Stimulated activated CD4-positive, alpha-beta T cell treated with anti-CD3 and anti-CD28 coated beads, Interleukin-15, amount 100 ng/mL, for 1 hour (primary cell): ENCODE measurements at places on chromosomes 4 and X.

GRCh38 chrX:101685923-101686322 is 26.3 kb upstream of the ARMCX2 start:
- DNase-seq, result no peak

DNA sequence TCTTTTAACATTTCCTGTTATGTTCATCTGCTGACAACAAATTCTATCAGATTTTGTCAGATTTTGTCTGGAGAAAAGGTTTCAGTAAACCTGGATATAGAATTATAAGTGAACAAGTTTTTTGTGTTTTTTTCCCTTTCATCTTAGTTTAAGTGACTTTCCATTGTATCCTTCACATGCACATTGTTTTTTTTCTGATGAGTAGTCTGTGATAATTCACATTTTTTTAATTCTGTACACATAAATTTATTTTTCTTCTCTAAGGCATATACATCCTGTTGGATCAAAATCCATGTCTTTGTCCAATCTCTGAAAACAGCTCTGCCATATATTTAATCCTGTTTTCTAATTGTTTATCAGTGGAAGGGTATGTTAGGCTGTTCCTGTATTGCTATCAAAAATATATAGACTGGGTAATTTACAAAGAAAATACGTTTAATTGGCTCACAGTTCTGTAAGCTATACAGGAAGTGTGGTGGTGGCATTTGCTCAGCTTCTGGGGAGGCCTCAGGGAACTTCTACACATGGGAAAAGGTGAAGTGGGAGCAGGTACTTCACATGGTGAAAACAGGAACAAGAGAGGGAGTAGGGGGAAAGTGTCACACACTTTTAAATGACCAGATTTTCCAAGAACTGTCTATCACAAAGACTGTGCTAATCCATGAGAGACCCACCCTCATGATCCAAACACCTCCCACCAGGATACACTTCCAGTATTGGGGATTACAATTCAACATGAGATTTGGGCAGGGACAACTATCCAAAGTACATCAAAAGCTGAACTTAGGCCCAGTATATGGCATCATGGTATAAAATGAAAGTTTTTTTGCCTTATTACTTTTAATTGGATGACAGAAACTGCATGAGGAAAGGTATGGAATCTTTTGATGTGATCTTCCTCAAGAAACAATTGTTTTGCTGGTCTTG is 45.6 kb upstream of the GRID2 start:
- DNase-seq, result no peak

DNA sequence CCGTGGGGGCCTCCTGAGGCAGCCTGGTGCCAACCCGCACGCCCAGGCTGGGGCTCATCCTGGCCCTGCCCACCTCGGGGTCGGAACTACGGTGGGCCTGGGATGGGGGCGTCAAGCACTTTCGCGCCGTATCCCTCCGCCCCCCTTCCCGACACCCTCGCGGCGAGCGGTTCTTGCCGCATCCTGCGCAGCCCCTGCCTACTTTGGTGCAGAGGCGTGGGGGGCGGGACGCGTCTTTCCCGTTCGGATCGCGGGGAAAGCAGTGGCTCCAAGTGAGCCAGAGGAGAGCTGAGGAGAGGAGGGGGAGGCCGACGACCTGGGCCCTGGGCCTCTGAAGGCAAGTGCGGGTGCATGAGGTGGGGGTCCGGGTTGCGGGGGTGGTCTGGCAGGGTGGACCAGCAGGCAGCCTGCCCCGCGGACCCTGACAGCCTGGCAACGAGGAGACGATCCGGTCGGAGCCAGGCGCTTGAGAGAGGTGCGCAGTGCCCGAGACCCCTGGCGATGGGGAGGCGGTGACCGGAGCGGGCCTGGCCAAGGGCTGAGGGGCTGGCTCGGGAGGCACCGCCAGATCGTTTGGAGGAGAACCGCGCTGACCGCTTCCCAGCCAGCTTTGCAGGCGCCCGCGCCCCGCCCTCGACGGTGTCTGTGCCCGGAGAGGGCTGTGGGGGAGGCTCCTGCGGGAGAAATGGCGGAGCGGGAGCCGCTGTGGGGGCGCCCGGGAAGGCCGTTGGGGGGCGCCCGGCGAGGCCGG is at the start of gene GPRASP2:
GPRASP2 (plus strand) TSS at position 233 of the 751 bp plus-strand sequence. CDS start 2,422 bp downstream, outside the sequence.
- DNase-seq, result no peak

DNA sequence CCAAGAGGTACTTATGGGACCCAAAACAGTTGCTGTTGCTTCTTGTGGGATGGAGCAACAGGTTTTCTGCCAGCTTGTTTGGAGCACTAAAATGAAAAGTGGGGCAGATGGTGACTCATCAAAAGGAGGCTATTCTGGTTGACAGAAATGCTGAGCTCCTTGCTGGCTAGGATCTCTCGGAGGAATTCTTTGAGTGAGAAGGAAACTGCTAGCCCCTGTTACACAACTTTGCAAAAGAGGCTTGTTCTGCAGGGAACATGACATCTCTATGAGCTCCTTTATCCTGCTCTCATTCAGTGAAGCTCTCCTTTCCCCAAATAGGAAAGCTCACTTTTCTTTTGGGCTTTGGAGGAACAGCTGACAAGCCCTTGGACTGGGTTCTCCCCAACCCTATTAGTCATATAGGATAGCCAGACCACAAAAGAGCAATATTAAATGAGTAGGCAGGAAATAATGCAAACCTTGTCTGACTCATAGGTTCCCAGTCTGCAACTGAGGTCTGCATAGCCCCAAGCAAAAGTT is 108.3 kb downstream of the CDS1 start:
- DNase-seq, result no peak

DNA sequence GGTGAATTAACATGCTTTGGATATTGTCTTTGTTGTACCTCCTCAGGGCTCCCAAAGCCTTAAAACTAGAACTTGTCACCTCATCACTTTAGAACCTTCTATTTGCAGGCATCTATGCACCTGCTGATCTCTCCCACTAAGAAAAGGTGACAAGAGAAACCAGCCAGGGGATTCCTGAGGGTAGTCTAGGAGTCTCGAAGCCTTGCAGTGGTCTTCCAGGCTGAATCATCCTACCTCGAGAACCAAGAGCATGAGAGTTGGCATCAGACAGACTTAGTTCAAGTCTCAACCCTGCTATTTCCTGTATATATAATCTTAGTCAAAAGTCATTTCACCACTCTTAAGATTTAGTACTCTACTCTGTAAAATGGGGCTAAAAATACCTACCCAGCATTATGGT is 29.6 kb downstream of the RTL5 start:
- no peak for DNase-seq

GRCh38 chr4:176020481-176021085 is 45.1 kb upstream of the WDR17 start:
- DNase-seq, result no peak

DNA sequence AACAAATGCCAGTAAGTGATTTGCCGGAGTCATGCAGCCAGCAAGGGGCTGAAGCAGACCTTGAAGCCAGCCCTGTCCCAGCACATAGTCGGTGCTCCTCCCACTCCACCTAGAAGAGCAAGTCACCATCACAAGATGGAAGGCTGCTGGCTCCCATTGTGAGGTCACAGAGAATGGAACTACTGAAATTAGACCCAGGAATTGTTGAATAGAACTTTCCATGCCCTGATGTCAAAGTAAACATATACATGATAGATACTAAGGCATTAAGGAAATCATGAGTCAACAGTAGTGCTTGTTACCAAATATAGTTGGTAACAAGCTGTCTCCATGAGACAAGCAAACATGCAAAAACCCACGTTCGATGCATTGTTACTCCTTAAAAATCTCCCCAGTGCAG is 177.1 kb upstream of the MID1 start:
- DNase-seq, result no peak

GRCh38 chrX:71111921-71112431 is 599 bp upstream of the IL2RG start:
- no peak for DNase-seq

GRCh38 chrX:108468486-108468885 is 28.8 kb downstream of the COL4A5 start:
- no peak for DNase-seq

DNA sequence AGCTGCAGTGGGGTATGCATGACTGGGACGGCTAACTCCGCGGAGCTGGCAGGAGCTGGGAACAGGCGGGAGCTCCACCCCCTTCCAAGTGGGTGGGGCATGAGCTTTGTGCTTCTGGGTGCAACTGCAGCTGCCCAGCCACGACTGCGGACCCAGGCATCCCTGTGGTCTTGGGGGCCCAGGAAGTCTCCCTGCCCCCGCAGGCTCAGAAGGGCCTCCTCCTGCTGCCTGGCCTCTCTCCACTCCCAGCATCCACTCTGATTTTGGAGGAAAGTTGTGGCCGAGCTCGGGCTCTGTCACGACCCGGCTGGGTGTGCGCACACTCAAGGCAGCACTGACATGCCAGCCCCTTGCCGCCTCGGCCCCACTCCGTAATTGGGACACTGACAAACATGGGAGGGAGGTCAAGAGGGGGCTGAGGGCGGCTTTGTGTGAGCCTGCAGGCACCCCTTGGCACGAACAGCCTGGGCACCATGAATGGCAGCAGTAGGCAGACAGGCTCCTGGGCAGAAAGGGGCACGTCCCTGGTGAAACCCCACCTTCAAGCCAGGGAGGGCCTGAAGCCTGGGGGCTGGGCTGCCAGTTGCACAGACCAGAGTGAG is 822.6 kb downstream of the GLUD2 start:
- no peak for DNase-seq

DNA sequence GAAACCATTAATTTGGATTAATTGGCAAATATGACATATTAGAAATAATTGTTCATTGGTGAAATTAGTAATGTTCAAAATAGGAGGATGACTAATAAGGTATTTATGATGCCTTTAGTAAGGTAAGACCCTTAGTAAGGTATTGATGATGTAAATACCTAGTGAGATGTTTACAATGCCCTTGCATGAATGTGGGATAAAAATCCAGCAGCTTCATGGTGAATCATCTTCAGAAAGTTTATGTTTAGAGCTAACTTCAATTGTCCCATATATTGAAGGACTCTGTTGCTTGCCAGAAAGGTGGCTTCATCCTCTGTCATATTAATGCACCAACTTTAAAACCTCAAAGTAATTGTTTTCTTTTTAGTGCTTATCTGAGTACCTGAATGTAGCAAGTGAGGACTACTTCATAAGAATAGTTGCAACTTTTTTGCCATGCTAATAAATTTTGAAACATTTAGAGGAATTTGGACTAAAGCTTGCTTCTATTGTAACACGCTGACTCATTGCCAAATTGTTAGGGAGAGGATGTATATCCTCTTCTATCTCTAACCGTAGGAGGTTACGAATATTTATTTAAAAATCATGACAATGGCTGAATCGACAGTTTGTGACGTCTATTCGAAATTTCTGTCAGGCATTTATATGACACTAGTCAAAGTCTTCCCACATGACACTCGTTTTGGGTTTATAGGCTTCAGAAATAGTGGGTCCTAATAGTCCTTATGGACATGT is 174.1 kb upstream of the HS3ST1 start:
- no peak for DNase-seq

- no peak for DNase-seq
Observed at GRCh38 chrX:23656684-23657083, 10.6 kb upstream of the PRDX4 start.

DNA sequence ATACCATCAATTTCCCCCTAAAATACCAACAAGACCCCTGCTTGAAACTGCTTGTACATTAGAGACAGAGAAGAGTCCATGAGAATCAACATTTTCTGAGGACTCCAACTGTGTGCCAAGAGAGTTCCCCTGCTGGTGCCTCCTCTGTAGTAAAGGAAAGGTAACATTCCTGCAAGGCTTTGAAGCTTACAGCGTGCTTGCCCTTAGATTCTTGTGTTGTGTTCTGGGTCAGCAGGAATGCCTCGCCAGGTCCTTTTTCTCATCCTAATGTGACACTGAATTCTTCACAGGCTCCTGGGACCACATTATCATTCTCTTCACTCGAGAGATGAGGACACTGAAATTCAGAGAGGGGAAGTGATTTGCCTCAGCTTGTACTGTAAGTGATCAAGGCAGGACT is 9.7 kb upstream of the EOLA2 start:
- no peak for DNase-seq

DNA sequence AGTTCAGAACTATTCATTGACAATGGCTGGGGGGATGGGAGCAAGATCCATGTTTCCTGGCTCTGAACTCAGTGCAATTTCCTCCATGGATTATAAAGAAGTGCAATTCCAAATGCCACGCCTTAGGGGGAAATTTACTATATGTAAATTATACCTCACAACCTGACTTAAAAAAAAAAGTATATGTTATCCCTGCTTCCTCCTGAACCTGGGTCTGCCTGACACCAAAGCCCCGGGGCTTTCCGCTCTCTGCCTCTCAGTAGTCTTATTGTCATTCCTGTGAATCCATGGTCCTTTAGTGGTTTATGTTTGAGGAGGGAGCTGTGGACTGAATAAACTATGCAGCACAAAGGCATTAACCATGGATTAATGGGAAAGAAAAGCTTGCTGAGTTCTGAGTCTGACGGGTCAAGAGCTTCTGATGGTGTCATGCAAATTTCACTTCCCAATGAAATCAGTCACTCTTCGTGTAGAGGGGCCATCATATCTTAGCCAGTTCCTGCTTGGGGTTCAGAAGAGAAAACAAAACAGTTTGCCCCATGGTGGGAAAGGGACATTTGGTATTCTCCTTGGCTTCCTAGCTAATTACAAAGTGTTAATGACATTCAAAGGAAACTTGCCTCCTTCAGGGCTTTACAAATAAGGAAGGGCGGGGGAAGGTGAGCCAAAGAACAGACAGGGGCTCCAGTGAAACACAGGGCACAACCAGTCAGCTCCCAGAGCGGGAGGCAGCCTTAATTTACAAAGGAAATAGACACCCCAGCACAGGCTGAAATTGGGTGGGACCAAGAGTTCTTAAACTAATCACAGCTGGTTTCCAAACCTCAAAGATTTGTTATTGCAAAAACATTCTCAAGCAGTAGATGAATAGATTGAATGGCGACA is 14.3 kb downstream of the FAM9C start:
- no peak for DNase-seq

- DNase-seq, result no peak
Observed at GRCh38 chr4:159608436-159608835, 505.6 kb downstream of the RAPGEF2 start.

- DNase-seq, result no peak
Observed at GRCh38 chr4:106201373-106201772, 114.6 kb downstream of the TBCK start.

DNA sequence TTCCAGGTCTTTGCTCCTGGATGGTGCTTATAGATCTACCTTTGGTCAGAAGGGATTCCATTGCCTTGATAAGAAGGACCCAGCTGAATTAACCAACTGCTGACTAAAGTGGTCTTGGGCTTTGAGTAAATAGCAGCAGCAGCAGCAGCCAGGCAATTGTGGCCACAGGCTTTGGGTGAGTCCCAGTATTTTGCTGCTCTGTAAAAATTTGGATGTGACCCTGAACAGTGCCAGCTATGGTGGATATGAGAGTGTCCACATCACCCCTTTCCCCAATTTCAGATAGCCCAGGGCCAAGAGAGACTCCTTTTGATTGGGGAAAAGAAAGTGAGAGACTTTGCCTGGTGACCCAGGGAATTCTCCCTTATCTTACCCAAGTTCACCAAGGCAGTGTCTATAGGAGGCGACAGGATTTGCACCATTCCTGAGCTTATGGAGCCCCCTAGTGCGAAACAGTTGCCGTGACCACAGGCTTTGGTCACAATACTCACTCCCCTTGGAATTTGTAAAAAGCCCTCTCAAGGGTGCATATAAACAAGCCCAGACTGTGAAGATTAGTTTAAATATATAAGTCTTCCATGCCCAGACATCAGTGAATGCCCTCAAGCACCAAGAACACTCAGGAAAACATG is 518.0 kb downstream of the TMA16 start:
- DNase-seq, result no peak
